ENCODE measurements at places on chromosomes 5 and 9.

- no peak for DNase-seq
Observed at GRCh38 chr5:113194591-113194990, 218.0 kb downstream of the DCP2 start.

DNA sequence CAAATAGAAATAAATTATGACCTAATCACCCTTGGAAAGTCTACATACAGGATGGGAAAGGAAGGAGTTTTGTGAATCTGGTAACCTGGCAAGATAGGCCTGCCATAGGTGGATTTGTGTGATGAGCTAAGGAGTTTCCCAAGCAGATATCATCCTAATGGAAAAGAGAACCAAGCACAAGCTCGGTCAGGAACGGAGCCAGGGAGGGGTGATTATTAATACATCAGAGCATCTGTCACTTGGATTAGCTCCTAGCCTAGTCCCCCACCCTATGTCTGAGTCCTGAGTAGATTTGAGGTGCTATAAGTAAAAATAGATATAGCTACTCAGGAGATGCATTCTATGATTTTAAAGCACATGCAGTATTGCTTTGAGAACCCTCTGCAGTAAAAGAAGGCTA, 57.3 kb upstream of the SMARCA2 start:
- DNase-seq = no peak

DNA sequence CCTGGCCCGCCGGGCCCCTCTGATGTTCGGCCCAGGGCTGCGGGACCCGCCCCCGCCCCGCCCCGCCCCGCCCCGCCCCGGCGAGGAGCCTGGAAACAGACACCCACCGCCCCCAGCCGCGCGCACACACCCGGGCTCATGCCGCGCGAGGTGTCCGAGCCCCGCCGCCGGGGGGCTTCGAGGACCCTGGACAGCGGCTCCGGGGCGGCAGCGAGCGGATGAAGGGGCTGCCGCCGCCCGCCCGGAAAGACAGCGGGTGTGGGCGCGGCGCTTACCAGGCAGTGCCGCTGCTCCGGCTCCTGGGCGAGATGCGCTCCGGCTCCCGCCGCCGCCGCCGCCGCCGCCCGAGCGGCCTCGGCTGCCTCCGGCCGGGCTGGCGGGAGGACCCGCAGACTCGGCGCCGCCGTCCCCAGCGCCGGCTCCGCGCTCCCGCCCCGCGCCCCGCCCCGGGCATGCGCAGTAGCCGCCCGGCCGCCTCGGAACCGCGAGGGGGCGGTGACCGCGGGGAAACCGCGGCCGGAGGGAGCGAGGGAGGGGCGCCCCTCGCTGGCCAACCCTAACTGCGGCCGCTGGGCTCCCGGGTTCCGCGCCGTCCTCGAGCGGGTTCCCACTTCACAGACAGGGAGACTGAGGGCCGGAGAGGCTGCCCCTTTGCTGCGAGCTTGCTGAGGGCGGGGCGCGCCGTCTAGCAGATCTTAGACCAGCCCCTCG, at the start of gene GPRIN1:
Gene GPRIN1 (minus strand): TSS at position 433 of the 711 bp plus-strand sequence. CDS start 10,322 bp downstream, outside the sequence.
- DNase-seq = peak; percentile 23

DNA sequence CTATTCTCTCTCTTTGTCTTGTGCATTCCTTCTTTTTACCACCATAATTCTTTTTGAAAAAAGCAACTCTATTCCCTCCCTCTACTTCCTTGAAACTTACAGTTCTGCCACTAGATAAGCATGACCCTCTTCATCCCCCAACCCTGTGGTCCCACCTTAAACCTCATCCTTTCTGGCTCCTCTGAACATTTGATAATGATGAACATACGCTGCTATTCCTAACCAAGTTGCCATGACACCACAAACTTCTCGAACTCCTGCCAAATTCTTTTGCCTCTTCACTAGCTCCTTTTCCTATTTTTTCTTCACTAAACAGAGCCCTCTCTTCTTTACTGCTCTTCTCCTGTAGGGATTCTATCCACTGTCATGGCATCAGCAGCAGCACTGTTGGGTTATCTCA, 57.1 kb downstream of the MOCS2 start:
- DNase-seq = no peak

- DNase-seq = no peak
Observed at GRCh38 chr5:139138809-139139208, 59.4 kb downstream of the SIL1 start.

DNA sequence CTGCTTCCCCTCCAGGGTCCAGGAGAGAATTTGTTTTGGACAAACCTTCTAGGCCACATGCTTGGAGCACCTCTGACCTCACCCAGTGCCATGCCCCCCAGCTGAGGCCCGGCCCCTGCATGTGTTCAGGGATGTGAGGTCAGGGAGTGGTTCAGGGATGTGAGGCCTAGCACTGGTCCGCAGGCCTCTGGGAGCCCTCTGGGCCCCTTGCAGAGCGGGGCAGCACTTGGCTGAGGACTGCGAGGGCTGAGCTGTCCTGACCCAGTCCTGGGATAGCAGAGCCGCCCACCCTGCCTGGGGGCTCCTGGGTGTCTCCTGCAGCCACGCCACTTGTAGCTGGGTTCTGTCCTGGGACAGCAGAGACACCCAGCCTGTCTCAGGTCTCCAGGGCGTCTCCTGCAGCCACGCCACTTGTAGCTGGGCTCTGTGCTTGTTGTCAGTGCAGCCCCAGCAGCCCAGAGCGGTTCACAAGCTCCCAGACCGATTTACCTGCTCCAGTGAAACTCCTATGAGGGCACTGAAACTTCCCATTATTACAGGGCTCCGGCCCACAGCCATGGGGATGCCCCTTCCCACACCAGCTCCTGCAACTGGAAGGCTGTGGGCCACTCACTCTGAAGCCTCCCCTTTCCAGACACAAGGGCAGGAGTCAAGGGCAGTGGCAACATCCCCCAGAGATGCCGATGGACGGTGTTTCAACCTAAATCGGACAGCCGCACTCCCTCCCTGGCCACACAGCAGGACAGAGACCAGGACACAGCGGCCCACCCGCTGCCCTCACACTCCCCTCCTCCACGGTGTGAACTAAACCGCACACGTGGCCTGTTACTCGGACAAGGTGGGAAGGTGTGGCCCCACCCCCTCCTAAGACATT, 5.4 kb upstream of the CEP72 start:
- DNase-seq = no peak

DNA sequence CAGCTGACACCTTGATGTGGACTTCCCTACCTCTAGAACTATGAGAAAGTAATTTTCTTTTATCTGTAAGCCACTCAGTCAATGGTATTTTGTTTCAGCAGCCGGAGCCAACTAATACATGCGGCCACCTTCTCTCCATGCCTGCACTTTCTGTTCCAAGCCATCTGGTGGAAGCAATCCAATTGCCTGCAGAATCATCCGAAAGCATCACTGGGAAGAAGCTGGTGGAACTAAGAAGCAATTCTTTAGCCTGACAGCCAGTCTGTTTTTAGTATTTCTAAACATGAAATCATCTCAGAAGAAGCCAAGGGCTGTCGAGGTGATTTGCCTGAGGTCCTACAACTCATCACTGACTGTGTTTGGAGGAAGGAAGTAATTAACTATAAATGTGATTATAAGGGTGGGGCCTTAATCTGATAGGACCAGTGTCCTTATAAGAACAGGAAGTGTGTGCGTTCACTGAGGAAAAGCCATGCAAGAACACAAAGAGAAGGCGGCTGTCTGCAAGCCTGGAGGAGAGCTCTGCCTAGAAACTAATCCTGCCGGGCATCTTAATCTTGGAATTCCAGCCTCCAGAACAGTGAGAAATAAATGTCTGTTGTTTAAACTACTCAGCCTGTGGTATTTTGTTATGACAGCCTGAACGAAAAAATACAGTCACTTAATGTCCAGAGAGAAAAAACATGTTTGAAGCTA, 49.1 kb downstream of the NXNL2 start:
- DNase-seq = no peak

DNA sequence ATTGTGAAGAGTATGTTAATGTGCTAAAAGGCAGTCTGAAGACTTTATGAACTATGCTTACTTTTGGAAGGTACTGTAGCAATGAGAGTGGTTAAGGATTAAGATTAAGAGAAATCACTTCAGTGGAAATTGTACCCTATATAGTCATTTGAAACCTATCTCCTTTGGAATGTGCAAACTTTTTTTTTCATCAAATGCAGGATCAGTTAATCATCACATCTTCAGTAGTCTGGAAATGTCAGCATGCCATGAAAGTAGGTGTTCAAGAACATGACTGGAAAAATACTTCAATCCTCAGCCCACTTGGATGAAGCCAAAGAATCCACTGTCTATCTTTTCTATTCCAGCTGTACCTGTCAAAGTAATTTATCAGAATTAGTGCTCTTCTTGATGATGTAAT, 157.8 kb upstream of the TMEM161B start:
- DNase-seq = no peak

- DNase-seq = no peak
Observed at GRCh38 chr9:71758785-71759184, 9.5 kb downstream of the CEMIP2 start.

GRCh38 chr5:169895926-169896325, 84.4 kb downstream of the INSYN2B start:
- no peak for DNase-seq

- DNase-seq = no peak
Observed at GRCh38 chr9:137293482-137294090, 8.5 kb downstream of the NRARP start.

DNA sequence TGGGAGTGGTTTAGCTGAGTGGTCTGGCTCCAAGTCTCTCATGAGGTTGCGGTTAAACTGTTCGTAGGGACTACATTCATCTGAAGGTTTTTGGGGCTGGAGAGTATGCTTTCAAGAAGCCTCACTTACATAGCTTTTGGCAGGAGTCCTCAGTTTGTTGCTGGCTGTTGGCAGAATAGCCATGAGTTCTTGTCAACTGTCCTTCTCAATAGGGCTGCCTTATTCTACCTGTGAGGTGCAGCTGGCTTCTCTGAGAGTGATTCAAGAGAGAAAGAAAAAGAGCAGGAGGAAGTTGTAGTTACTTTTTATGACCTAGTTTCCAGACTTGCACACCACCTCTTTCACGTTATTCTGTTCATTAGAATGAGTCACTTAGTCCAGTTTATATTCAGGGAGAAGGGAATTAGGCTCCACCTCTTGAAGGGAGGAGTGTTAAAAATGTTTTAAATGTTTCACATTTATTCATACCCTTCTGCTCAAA, 33.2 kb downstream of the YTHDC2 start:
- DNase-seq = no peak

DNA sequence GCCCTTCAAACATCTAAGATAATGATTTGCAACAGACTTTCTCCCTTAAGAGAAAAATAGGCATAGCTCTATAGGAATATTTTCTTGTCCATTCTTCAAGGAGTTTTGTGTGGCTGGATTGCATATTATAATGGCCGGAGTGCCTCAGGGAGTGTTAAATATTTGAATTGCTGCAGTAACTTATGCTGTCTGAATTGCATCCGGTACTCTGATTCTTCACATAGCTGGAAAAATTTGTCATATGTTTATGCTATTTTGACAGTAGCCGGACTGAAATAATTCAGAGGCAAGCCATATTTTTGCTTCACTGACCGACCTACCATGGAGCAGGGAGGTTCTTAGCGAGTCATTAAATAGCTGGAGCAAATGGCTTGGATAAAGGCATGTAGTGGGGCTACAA, 621.0 kb downstream of the ACTL7B start:
- DNase-seq = no peak

GRCh38 chr5:43581398-43581797, 21.6 kb upstream of the NNT start:
- DNase-seq = no peak

DNA sequence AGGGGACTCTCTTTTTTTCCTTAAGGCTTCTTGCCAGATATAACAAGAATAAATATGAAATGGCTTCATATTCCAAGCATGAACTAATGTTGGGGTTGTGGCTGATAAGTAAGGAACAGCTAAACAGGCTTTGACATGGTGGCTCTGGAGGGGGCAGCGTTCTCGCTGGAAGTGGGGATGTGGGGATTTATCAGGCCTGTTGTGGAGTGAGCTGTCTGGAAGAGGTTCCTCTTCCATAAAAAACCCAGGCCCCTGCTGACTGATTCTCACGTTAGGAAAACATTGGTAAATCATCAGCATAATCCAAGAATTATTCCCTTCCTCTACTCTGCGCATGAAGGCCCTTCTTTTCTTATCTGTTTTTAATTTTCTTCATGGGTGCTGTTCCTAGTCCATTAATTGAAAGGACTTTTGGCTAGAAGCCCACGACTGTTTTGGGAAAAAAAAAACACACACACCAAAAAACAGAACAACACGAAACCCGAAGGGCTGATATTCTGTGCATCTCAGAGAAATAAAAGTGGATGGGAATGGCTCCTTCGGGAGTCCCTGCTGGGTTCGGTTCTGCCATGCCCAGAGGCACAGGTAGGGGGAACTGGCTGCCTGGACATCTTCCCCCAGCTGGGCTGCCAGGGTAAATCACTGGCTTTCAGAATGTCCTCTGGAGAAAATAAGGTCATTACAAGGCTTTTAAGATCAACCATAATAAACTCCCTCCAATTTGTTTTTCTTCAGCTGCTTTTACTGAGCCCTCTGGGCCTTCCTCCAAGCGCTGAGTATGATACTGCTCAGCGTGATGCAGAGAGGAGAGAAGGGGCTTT, 297.0 kb downstream of the SLIT3 start:
- DNase-seq = no peak

DNA sequence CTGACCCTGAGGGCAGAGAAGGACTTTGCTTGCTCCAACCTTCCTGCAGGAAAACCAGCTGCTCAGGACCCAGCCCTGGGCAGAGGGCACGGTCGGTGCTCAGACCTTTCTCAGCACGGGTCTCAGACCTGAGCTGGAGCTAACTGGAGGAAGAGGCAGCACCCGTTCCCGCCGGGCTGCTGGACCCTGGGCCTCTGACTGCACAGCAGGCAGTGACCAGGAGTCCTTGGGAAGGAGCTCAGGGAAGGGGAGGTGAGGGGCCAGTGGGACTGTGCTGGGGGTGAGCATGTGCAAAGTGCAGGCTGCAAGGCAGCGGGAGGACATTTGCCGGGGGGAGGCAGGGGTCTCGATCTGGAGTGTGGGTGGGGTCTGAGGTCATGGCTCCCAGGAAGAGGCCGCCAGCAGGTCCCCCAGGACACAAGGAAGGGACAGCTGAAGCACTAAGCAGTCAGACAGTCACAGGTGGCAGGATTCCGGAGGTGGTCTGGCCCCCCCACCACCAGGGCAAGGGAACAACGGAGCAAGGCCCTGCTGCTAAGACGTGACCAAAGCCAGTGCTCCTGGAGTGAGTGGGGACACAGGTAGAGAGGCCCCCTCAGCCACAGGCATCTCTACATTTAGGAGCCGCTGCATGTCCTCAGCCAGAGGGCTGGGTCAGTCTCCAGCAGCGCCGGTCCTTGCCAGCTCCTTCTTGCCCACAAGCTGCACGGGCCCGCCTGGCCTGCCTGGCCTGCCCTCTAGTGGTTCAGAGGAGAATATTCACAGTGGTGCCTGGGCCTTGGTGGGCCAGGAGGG, 4.8 kb upstream of the DPM2 start:
- DNase-seq = no peak

DNA sequence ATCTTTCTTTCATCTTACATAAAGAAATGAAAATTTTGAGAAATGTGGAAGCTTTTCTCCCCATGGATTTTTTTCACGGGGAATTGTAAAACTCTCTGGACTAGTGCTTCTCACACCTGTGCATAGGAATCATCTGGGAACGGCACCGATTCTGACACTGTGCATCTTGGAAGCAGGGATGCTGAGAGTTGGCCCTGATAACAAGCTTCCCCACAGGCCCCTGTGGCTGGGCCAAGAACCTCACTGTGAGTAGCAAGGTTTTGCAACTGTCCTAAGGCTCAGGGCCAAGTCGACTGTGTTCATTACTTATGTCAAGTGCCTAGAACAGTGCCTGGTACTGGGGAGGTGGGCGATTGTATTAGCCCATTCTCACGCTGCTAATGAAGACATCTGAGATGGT, 107.9 kb upstream of the ICE1 start:
- DNase-seq = no peak
